Psoas muscle (tissue), 8 donors: ENCODE measurements at places on chromosomes 1 and 21. TPM values are rescaled to one million over a fixed set of nuclear protein-coding genes. Genes with fewer than 3 reads are reported as not detected.
A peak's percentile ranks its signal among the peaks of the same experiment; 100 is the strongest.

The PGLYRP4 gene
- not detected for total RNA-seq

The PGM1 gene
- total RNA-seq, result 505 TPM

The NKAIN1 gene
- total RNA-seq, result 3.7 TPM

The SLC30A10 gene
- not detected for total RNA-seq

The RSPO1 gene
- not detected for total RNA-seq

The TP73 gene
- total RNA-seq, result 0.13 TPM

The TRIM58 gene
- total RNA-seq, result 0.14 TPM

- DNase-seq, result no peak
Observed at GRCh38 chr1:67977756-67978155, 72.7 kb downstream of the DIRAS3 start.

- DNase-seq, result peak; percentile 78
Observed at GRCh38 chr1:110312188-110313121, 26.7 kb upstream of the RBM15 start.

- DNase-seq, result no peak
Observed at GRCh38 chr1:29383746-29384371, 147.5 kb downstream of the PTPRU start.

GRCh38 chr1:226424221-226425003, 16.5 kb upstream of the PARP1 start:
- DNase-seq, result no peak

GRCh38 chr1:150976879-150977694, 2.5 kb upstream of the CERS2 start:
- peak; percentile 86 for DNase-seq

GRCh38 chr1:115949156-115949555, 27.2 kb upstream of the SLC22A15 start:
- DNase-seq, result no peak

DNA sequence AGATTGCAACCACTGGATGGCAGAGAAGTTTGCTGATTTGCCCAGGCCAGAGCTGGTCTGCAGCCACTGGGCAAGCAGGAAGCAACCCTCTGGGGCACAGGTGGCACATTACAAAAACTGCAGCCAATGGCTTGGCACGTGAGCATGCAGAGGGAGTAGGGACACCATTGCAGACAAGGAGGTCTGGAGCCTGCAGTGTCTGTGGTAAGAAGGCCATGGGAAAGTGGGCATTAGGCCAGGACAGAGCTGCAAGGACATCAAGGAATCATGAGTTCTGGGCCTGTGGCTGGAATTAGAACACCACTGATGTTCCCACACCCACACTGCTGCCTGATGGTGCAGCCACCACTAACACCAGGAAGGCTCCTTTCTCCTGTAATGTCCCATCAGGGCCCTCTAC, 113.0 kb downstream of the TSEN15 start:
- no peak for DNase-seq

GRCh38 chr1:117231748-117232373, 21.1 kb upstream of the VTCN1 start:
- DNase-seq, result no peak

DNA sequence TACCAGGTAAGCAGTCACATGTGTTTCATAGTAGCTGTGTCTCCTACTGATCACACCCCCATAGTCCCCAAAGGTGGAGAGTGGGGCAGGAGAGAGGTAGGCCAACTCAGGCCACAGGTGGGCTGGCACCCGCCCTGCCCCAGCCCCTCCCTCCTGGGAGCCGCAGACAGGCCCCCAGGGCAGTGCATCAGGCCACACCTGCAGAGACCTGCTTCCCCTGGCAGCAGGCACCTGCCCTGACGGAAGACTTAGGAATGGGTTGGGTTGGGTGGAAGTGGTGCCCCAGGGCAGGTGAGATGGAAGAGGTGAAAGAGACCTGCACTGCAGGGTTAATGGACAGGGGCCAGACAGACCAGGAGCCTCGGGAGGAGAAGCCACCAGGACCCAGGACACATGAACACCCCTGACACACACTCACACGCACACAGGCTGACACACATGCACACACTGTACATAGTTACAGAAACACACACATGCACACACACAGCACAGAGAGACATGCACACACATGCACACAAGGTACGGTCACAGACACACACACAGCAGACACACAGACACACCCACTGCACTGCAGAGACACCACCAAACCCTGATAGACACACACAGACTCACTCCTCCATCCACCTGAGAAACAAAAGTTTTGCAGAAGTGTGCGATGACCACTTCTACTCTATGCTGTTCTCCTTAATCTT, 1.7 kb upstream of the COL18A1 start:
- DNase-seq, result peak; percentile 7

DNA sequence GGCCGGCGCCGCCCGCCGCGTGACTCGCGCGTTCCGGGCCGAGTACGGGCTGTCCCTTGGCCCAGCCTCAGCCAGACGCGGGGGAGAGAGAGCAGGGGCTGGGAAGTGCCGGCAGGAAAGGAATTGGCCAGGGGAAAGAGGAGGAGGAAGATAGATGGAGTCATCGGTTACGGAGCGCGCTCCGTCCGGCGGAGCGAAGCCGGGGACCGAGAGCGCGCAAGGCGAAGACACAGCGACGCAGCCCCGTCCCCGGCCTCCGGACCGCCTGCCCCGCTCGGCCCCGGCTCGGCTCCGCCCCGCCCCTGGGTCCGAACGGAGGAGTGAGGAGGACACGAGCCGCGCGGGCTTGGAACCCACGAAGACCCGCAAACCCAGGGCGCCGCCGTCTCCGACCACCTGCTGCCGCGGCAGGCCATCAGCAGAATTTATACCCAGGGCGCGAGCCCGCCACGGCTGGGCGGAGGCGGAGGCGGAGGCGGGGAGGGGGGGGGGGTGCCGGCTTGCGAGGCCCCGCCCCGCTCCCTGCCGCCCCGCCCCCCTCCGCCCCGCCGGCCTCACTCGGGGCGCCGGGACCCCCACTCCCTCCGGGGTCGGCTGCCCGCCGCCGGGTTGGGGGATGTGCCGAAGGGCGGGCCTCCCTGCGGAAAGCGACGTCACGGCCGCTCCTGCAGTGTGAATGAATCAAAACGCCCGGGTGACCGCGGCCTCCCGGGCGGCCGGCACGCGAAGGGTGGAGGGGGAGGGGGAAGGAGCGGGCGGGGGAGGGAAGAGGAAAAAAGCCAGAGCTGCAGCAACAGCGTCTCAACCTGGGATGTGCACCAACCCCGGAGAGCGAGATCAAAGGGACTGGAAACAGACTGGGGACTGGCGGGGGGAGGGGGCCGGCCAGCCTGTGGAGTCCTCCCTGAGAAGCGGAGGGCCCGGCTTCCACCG, at the start of gene LHX4:
Gene LHX4 (plus strand): TSS at position 782 of the 933 bp plus-strand sequence. CDS start 266 bp downstream, outside the sequence.
- DNase-seq, result no peak

DNA sequence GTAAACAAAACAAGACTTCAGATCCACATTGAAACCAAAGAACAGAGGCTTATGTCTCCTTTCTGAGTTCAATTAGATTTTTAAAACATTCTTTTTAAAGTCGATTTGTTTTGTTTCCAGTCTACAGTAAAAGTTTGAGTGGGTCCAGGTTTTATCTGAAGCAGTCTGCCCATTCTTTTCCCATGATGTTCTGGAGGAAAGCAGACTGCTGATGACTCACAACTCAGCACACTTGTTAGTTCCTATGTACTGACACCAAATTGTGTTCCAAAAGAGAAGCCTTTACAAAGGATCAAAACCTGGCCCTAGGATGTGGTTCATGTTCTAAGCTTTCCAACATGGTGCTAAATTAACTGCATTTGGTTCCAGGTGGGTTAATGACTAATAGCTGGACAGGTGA, 11.4 kb upstream of the CCN1 start:
- no peak for DNase-seq

DNA sequence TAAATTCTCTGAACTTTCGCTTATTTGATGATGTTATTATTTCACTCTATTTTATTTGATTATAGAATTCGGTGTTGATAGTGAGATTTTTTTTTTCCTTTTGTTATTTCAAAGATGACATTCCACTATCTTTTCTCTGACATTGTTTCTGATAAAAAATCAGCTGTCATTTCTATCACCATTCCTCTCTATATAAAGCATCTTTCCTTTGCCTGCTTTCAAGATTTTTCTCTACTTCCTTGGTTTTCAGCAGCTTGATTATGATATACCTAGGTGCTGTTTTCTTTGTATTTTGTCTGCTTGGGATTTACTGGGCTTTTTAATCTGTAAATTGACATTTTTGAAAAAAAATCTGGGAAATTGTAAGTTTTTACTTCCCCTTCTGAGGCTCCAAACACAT, 344.0 kb downstream of the HLX start:
- DNase-seq, result no peak

DNA sequence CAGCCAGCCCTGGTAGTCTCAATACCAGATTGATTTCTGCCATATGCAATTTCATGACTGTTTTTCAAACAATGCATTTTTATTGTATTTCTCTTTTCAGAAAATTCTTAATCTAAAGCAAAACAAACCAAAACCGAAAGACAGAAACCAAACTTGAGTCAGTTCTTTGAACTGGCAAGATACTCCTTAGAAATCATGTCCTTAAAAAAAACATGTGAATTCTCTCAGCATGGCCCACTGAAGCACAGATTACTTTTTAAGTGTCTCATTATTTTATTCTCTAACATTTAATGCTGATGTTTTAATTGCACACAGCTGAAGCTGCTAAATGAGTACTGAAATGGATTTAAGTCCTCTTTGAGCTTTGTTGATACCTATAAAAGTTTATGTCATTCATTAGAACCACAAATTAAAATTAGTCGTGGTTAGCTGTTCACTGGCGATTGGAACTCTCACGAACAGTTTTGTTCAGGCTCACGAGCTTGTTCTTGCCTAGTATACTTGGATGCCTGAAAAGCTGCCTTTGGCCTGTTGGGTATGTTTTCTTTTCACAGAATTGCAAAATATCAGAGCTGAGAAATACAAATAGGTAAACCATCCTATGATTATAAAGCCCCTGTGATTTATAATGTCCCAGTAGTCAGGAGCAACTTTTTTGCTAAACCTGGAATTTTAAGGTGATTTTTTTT, 87.5 kb downstream of the CAMTA1 start:
- DNase-seq, result no peak

GRCh38 chr21:31967334-31967733, 94.5 kb downstream of the HUNK start:
- no peak for DNase-seq

DNA sequence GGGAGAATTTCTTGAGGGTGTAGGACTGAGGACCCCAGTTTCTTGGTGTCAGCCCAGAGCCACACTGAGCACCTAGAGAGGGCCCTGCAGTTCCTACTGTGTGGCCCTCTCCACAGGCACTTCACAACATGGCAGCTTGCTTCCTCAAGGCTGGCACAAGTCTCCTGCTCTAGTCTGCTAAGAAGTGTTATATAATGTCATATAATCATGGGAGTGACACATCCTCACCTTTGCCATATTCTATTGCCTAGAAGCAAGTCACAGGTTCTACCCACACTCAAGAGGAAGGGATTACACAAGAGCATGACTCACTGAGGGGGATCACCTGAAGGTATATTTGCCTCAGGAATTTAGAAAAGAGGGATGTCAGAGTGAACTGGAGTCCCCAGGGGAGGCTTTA, 5.5 kb upstream of the SNX27 start:
- no peak for DNase-seq

- DNase-seq, result no peak
Observed at GRCh38 chr1:3366126-3367051, 88.1 kb upstream of the ARHGEF16 start.

DNA sequence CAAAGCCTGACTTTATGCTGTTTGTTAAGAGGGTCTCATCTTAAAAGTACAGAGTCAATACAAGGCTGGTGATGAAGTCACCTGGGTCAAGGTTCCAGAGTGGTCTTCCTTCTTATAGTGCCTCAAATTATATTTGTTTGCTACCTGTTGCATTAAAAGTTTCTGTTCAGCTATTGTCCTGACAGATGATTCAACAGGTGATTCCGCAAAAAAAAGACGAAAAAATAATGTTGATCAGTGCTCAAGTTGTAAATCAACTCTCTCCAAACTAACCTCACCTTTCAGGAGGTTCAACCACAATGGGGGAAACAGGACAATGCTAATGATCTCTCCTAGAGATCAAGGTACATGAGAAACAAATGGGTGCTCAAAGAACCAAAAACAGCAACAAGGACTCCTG, 35.7 kb downstream of the HSF2BP start:
- no peak for DNase-seq

DNA sequence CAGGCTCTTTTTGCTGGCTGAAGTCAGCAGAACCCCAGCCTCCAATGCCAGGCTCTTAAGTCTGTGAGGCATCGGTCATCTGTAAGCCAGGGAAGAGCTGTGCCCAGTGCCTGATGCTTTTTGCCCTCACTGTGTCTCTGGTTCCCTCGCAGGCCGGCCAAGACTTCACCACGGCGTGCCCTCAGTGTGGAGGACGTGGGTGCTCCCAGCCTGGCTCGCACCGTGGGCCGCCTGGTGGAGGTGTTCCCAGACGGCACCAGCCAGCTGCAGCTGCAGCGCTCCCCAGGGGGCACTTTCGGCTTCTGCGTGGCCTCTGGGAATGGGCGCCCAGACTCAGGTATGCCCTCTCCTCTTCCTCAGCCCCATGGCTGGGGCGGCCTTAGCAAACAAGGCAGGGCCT, 32.5 kb downstream of the KIAA1614 start:
- DNase-seq, result peak; percentile 40

DNA sequence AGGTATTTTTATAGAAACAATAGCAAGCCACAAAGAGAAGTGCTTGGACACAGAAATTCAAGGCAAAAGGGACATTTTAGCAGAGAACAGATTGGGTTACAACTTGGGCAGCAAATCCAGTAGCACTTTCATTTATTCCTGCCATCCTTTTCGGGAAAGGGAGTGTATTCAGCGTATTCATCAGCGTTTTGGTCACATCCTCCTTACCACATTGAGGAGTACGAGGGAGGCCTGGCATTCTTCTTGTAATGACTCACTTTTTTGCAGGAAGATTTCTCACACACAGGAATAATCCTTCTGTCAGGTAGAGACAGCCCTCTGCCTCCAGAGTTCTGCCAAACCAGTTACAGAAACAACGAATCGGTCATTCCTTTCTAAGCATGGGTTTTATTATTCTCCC, 18.1 kb upstream of the FAM78B start:
- DNase-seq, result no peak

DNA sequence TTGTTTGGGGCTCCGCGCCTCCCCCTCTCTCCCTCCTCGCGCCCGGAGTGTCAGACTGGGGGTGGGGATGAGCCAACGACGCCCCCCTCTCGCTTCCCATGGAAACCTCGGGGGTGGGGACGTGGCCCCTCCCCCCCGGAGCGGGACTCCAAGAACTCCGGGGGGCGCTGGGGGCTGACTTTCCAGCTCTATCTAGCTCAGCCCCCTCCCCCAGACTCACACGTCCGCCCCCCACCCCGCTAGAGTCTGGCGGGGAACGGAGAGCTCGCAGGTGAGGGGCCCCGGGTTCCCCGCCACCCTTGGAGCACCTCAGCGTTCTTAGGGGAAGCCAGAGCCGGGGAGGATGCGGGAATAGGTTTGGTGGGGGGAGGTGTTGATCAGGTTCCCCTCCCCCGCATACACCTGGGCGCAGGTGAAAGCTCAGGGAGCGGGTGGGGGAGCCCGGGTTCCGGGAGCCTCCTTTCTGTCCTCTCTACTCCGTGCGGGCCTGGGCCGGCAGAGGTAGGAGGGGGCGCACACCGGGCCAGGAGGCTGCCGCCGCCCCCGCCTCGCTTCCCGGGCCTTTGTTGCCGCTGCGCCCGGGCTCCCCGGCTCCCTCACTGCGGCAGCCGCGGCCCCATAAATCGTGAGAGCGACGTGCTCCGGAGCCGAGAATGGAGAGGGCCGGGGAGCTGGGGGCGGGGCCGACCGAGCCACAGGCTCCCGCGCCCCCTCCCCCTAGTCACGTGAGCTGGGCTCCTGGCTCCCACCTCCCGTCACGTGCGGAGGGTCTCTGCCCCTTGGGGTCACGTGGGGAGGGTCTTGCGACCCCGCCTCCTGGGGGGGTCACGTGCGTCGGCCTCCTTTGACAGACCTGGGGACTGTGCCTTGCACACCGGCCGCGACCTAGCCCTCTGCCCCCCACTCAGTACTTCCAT, 1.9 kb downstream of the EFNA3 start:
- no peak for DNase-seq

- peak; percentile 88 for DNase-seq
Observed at GRCh38 chr1:68232289-68233148, at the start of gene WLS. TSS of gene WLS (minus strand) at chr1:68232523. CDS start at chr1:68232299, 224 bp downstream.
